Hypothalamus (tissue), 51 donors: ENCODE measurements at places on chromosomes 12 and 14.

- no peak for DNase-seq
These were observed 282.7 kb downstream of the CACNA1C start for GRCh38 chr12:2335513-2335912.

- DNase-seq: peak; percentile 32
These were observed 202.8 kb downstream of the TTC8 start for GRCh38 chr14:89027097-89027740.

GRCh38 chr12:82057770-82058169 is 298.6 kb upstream of the PPFIA2 start:
- DNase-seq: no peak

DNA sequence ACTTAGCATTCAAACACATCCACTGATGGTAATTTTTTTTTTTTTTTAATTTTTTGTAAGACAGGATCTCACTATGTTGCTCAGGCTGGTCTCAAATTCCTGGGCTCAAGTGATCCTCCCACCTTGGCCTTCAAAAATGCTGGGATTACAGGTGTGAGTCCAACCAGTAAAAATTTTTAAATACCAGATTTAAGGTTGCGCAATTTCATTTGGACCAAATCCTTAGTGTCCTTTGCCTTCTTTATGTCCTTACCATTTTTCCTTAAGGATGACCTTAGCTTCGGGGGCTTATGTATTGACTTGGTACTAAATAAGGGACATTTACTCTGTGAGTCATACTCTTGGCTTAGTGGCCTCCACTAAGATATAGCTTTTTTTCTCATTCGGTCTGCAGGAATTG is 4.1 kb upstream of the PLBD1 start:
- no peak for DNase-seq

DNA sequence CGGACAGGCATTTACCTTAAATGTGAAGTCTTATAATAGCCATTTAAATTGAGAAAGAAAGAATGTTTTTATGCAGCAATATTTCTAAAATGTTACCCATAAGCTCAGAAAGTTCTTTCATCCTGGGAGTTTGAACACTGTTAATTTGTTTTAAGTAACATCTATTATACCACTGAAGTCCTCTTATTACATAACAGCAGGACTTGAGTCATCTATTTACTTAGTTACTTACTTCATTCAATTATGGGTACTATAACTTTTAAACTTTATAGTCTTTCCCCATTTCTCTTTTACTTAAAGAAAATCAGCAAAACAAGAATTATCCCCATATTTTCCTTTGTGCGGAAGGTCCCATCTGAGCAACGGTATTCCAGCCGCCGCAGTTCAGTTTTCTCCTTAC is 473.1 kb downstream of the ETNK1 start:
- no peak for DNase-seq

GRCh38 chr12:100375038-100375735 is 18.3 kb downstream of the SLC17A8 start:
- DNase-seq: no peak
